ENCODE measurements at places on chromosomes 6 and 20.
A peak's percentile ranks its signal among the peaks of the same experiment; 100 is the strongest.

GRCh38 chr6:156013155-156013554 lies 557.5 kb upstream of the NOX3 start:
- no peak for ATAC-seq

GRCh38 chr6:89311853-89312531 lies 3.1 kb downstream of the GABRR2 start:
- peak; percentile 64 for ATAC-seq

DNA sequence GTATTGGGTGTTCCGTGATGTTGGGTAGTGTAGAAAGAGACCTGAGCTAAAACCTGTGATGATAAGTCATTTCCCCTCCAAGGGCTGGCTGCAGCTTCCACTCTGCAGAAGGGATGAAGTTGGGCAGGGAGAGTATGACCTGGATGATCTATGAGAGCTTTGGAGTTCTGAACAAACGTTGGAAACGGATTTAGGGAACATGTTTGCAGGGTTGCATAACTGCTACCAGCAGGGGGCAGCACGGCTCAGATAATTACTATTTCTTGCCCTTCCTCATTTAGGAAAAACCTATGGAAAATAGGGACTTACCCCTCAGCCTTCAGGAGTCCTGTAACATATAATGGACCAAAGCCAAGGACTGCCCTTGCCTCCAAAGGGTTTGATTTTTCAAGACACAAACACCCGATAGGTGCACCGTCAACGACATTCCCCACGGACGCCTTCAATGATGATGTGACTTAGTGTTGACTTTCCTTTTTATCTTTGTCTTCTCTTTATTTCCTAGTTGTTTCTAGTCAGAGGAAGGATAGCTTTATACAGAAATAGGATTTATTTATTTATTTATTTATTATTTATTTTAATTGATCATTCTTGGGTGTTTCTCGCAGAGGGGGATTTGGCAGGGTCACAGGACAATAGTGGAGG lies 164.9 kb upstream of the SASH1 start:
- ATAC-seq: peak; percentile 36

- ATAC-seq: no peak
Measured at GRCh38 chr6:142927271-142927580, 17.8 kb downstream of the HIVEP2 start.

DNA sequence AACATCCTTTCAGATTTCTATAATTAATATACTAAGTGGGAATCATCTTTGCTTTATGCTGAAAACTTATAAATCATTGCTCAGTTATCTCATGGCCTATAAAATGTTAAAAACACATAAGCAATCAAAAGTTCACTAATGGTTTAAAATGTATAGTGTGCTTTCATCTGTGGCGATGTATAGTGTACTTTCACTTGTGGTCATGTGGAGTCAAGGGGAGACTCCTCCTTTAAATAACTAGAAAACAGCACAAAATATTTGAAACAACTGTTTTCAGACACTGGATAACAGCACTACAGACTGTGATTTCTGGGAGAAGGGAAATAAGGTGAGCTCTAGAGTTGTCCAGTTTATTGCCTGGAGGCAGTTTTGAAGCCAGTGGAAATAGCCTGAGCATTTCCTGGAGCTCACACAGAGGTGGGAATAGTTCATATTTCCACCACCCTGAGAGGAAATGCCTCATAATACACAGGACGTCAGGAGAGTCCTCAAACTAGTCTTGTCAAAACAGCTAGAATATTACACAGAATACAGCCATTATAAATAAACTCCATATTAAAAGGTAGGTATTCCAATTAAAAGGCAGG lies 89.4 kb downstream of the CEP162 start:
- no peak for ATAC-seq

GRCh38 chr6:19851241-19852089 lies 14.3 kb downstream of the ID4 start:
- ATAC-seq: peak; percentile 79

GRCh38 chr6:169885131-169885530 lies 133.7 kb downstream of the ERMARD start:
- no peak for ATAC-seq

DNA sequence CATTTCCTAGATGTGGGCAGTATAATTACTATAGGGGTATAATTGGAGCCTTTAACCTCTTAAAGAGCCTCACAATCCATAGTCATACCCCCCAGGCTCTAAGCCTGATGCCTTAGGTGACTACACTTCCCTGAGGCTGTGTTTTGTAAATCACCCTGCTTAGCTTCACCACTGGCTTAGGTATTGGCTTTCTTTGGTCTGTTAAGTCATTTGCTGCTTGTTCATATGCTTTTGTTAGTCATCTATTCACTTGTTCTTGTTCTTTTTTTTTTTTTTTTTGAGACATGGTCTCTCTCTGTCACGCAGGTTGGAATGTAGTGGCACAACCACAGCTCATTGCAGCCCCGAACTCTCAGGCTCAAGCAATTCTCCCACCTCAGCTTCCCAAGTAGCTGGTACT lies 26.7 kb downstream of the KAT14 start:
- ATAC-seq: no peak

GRCh38 chr6:111080698-111081097 lies 6.6 kb upstream of the SLC16A10 start:
- no peak for ATAC-seq

DNA sequence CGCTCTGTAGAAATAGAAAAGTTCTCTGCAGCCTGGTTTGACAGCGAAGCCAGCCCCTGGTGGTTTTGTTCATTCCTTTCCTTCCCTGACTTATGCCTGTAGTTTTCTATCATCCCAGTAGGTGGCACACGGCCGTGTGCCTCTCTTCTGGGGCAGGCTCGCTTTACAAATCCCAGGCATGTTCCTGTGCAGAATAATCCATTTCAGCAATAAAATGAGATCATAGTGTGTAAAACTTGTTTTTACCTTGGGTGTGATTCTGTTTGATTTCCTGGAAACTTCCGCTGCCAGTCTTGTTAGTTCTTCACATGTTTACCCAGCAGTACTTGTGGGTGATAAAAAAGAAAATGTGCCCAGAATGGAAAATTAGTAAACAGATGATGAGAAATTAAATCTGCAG lies 7.4 kb upstream of the INSM1 start:
- ATAC-seq: peak; percentile 58

DNA sequence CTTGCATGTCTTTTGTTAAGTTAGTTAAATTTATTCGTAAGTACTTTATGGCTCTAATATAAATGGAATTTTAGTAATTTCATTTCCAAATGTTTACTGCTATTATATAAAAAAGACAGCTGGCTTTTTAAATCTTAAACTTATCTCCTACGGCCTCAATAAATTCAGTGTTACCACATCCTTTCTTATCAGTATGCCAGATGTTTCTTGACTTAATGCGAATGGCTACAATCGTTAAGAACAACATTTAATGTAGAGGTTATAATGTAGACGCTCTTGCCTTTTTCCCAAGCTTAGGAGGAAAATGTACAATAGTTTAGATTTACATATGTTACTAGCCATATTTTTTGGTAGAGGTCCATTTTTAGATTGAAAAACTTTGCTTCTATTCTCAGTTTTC lies 659.4 kb downstream of the TENT5A start:
- no peak for ATAC-seq

DNA sequence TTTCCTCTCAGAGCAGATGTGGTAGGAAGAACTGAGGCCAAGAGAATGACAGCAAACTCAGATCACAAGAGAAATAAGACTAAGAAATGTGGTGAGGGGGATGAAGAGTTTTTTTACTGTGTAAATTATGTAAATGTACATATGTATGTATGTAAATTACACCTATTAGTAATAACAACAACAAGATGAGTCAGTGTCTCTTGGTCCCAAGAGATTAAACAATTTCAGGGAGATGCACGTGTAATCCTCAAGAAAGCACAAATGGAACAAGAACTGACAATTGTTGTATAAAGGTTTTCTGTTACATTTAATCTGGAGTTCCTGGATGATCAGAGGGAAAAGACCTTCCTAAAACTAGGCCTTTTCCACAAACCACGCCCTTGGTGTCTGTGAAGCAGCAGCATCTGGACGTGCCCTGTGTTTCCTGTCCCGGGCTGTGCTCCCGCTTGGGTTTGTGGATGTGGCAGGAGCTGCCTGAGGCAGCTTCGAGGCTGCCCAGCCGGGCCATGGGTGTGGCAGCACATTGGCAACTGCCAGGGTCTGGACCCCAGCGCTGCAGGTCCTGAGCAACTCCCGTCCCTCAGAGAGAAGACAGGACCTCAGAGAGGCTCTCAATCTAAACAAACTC lies 994 bp downstream of the CLDN20 start:
- no peak for ATAC-seq

DNA sequence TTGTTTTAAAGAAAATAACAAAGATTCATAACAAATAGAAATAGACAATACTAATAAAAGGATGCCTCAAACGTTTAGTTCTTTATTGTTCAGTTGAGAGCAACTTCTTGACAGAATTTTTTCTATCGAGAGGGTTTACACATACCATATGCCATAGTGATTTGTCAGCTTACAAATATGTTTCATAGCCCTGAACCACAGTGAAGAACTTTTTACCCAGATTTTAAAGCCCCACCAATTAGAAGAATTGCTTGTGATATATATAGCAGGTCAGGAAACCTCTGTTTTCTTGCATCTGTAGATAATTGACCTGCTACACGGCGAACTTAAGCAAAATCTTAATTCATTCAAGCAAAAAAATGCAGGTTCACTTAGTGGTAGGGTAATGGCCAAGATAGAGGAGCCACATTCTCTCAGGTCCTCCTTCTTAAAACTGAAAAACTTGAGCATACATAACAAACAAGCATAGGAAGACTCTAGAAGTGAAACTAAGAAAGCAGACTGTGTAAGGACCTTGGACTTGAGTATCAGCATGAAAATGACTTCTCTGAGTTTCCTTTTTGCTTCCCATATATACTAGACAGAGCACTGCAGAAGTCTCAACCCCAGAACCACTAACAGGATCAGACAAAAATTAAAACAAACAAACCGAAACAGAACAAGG lies 39.5 kb downstream of the CRISP1 start:
- no peak for ATAC-seq
